ENCODE measurements at places on chromosomes 2 and 18.

DNA sequence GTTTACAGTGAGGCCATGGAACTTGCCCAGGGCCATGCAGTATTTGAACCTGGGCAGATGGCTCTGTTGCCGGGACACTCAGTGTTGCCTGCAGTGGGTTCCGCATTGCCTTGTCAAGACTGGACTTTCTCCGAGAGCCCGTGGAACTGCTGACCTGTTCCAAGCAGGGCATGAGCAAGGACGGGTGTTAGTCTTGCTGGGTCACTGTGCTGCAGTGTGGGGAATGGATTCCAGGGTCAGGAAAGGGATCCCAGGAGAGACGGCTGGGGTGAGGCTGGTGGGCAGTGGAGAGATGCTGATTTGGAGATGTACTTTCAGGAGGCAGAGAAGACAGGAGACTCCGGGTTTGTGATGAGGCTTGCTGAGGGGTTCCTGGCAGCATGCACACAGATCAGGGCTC lies 348.7 kb upstream of the HS6ST1 start:
- no peak for DNase-seq

DNA sequence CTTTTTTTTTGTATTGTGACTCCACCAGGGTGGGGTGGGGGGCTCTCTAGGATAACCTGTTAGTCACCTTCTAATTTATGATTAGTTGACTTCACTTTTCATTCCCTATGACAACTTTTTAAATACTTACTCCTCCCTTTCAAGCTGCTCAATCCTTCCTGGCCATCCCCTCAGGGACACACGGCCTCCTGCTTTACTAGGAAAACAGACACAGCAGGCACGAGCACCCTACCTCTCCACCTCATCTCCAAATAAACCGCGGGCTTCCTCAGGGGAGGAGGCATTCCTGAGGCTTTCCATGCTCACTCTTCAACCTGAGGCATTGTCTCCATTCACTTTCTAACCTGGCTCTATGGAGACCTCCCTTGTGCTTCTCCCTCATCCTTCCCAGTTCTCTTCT lies 33.0 kb downstream of the B4GALT6 start:
- DNase-seq: no peak

DNA sequence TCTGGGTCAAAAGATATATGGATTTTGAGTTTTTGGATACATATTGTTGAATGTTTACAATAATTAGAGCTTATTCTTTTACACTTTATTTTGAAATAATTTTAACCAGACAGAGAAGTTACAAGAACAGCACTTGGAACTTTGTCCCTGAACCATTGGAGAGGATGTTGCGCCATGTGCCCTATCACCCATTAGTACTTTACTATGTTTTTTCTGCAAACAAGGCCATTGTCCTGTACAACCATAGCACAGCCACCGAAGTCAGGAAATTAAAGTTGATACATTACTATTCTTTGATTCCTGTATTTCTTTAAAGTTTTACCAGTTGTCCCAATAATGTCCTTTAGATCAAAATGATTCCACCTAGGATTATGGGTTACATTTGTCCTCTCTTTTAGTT lies 188.8 kb downstream of the ACKR3 start:
- DNase-seq: no peak

GRCh38 chr18:46167971-46168370 lies 63.8 kb downstream of the HAUS1 start:
- no peak for DNase-seq

GRCh38 chr18:5726011-5726410 lies 169.3 kb downstream of the TMEM200C start:
- no peak for DNase-seq

GRCh38 chr2:29509878-29510277 lies 394.7 kb downstream of the CLIP4 start:
- no peak for DNase-seq

DNA sequence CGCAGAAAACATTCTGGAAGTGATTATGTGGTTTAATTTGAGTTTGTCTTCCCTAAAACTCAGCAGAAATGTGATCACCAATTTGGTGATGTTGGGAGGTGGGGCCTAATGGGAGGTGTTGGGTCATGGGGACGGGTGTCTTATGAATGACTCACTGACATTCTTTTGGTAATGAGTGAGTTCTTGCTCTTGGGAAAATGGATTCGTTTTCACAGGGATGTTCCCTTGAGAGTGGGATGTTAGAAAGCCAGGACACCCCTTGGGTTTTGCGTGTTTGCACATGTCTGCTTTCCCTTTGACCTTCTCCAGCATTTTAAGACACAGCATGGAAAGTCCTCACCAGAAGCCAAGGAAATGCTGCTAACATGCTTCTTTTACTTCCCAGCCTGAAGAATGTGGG lies 321.5 kb upstream of the NT5C1B start:
- no peak for DNase-seq

GRCh38 chr2:170229125-170229524 lies 51.2 kb downstream of the MYO3B start:
- no peak for DNase-seq

DNA sequence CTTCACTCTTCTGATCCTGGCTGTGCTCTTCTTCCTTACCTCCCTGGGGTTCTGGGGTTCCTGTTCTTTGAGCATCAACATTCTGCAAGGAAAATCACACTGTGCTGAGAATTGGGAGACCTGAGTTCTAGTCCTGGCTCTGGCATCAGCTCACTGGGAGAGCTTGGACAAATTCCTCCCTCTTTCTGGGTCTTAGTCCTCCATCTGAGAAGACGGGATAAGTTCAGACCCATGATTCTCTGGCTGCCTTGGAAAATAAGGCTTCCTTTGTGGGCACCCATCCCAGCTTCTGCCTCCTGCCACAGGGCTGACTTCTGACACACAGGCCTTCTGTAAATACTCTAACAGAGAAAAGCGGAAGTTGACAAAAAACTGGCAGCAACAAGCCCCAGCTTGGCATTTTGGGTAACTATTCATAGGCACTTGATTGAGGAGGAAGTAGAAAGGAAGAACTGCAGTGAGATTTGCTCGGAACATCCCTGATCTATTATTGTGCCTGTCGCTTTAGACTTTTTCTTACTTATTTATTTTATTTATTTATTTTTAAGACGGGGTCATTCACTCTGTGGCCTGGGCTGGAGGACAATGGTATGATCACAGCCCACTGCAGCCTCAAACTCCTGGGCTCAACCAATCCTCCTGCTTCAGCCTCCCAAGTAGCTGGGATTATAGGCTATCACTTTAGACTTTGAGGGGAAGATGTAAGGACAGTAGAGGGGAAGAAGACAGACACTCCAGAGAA lies 7.9 kb downstream of the PCBP1 start:
- peak; percentile 77 for DNase-seq

- no peak for DNase-seq
Measured at GRCh38 chr2:238875471-238876231, 27.8 kb downstream of the TWIST2 start.

- no peak for DNase-seq
Measured at GRCh38 chr2:240236217-240237111, 96.0 kb upstream of the OTOS start.

DNA sequence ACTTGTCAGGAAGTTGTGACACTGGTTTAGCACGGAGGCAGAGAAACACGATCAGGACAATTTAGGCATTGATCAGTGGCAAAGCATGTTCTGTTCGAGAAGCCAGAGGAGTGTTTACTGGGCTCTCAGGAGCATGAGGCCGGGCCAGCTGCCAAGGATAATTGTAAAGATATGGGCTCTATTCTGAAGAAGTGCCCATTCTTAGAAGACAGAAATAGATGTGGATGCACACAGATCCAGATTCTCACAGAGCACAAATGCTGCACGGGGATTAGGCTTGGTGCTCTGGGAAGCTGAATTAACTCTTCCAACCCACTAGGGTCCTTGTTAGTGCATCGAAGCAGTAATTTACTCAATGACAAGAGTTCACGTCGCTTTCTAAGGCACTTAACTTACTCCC lies 16.2 kb downstream of the AFF3 start:
- no peak for DNase-seq

GRCh38 chr2:71045151-71045550 lies 23.3 kb upstream of the NAGK start:
- no peak for DNase-seq

DNA sequence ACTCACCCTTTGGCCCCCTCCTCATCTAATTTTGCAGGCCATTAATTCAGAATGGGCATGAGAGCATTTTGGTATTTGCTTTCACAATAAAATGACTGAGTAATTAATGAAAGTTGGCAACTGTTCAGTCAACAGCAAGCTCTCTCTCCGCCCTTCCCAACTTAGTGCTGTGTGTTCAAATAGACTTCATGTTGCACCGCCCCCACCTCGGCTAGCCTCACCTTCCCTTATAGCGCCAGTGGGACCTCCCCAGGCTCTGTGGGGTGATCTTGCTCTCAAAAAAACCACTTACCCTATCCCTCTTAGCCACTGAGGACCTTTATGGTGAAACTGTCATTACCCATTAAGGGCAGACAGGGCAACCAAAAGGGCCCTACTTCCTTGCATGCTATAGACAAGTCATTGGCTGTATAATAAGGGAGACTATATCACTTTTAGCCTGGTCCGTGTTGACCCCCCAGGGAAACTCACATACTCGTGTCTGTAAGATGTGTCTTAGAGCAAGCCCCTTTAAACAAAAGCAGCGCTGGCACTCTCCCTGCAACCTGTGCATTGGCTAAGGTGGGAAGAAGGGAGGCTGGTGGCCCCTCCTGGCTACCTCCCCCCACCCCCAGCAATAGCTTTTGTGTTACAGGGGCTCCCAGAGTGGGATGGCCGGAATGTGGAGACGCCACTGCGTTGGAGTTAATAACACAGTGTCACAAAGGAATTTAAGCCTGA lies 15.2 kb downstream of the EN1 start:
- no peak for DNase-seq

GRCh38 chr18:29062921-29063320 lies 886.0 kb upstream of the CDH2 start:
- DNase-seq: no peak

DNA sequence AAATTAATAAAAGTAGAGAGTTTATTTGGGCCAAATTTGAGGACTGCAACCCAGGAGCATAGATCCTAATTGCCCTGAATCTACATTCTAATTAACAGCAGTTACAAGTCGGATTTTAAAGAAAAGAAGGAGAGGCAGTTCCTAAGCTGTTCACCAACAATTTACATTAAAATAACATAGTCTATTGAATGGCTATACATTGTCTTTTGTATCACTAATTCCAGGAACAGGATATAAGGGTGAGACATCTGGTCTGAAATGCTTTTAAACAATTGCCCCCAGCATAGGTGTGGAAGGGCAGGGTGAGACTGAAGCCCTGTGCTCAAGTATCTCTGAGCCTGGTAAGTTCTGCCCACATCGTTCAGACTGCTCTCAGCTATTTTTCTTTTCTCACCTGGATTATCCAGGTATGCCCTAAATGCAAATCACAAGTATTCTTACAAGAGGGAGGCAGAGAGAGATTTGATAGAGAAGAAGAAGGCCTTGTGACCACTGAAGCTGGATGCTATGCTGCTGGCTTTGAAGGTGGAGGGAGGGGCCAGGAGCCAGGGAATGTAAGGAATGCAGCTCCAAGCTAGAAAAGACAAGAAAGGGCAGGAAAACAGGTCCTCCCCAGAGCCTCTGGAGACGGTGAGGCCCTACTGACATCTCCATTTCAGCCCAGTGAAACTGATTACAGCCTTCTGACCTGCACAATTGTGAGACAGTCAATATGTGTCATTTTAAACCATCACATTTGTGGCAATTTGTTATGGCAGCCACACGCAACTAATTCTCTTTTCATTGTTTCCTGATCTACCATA lies 189.4 kb upstream of the ARL4C start:
- DNase-seq: no peak

- DNase-seq: no peak
Measured at GRCh38 chr2:128317181-128317898, 1.3 kb downstream of the HS6ST1 start.

DNA sequence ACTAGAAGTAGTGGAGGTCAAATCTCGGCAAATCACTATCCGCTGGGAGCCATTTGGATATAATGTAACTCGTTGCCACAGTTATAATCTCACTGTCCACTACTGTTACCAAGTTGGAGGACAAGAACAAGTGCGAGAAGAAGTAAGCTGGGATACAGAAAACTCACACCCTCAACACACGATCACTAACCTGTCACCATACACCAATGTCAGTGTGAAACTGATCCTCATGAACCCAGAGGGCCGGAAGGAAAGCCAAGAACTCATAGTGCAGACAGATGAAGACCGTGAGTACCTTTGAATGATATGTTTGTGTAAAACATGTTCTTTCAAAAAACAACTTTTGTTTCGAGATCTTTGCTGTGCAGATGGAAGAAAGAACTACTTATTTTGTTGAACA lies 502.6 kb downstream of the PTPRM start:
- DNase-seq: no peak

DNA sequence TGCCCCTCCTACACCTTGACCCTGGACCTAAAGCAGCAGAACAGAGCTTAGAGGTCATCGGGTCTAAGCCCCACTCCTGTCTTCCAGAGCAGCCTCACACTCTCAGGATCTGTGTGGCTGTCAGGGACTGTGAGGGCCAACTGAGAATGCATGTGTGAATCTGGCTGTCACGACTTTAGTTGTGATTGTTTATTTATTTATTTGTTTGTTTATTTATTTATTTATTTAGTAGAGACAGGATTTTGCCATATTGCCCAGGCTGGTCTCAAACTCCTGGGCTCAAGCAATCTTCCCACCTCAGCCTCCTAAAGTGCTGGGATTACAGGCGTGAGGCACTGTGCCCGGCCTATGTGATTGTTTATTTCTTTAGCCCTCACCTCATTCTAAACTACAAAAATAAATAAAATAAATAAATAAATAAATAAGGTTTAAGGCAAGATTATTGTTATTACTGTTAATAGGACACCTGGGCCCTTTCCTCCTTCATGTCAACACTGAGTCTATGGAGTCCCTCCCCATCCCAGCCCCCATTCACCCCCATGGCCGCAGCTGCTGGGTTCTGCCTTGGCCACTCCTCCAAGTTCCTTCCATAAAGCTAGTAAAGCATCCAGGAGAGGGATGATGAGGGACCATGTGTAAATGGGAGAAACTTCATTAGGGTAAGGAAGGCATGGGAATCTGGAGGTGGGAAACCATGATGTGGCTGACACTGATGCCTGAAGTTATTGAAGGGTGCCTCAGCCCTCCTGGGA lies 39.9 kb upstream of the EDAR start:
- no peak for DNase-seq

DNA sequence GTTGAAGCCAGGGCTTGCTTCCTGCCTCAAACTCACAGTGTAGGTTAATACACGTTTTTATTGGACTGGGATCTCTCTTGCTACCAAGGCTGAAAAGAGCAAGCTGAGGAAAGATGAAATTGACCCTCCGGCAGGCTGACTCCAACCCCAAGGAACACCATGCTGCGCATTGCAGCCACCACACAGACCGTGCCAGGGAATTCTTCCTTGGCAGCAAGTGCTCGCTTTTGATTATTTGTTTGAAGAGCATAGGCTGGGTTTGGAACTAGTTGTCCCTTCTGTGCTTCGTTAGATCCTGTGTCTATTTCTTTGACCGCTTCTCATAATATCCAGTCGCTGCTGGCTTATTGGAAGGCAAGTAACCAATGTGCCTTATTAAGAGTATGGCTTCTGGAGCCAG lies 34.4 kb upstream of the DARS1 start:
- DNase-seq: peak; percentile 19

GRCh38 chr2:200279857-200280256 lies 26.6 kb upstream of the SPATS2L start:
- no peak for DNase-seq

GRCh38 chr2:190916829-190917228 lies 36.2 kb downstream of the GLS start:
- no peak for DNase-seq

- DNase-seq: no peak
Measured at GRCh38 chr2:148067801-148068200, 46.9 kb downstream of the MBD5 start.
